ENCODE measurements at places on chromosomes 3 and 15.
A peak's percentile ranks its signal among the peaks of the same experiment; 100 is the strongest.

DNA sequence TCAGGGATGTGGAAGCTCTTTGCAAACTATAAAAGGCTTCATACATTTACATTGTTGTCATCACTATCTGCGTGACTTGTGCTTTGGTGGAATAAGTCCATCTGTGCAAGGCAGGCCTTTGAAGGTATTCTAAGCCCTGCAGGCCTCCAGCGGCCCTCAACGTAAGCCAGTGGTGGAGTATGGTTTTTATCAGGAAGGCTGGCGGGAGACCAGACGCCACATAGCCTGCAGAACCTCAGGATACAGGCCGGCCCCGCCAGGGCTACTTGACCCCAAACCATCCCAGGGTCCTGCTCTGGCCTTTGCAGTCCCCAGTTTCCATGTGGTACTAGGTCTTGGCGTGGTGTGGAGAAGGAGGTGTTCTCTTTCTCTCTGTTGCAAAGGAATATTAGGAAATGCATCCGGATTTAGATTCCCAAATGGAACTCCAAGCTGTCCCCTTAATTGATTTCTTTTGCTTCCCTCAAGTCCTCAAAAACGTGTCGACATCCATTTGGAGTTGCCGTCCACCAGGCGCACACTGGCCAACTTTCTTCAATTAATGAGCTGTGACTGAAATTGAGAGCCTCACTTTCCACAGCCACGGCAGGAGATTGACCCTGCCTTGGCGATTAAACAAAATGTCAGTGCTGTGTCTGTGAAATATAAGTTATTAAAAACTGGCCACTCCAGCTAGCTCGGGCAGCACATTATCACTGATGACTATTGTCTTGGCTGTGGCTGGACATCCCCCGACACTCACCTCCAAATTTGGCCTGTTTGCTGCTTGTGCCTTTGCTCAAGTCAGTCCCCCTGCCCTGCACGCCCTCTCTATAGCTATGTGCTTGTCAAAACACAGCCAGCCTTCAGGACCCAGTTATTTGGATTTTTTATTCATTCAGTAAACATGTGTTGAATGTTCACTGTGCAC, 239.8 kb upstream of the TLE3 start:
- no peak for DNase-seq

- DNase-seq, result no peak
These were observed 32.6 kb upstream of the TBC1D5 start for GRCh38 chr3:17775073-17775472.

- DNase-seq, result peak; percentile 88
These were observed 26.7 kb downstream of the FLNB start for GRCh38 chr3:58034738-58035523.

- DNase-seq, result no peak
These were observed 24.2 kb upstream of the TIMP4 start for GRCh38 chr3:12182687-12183441.

DNA sequence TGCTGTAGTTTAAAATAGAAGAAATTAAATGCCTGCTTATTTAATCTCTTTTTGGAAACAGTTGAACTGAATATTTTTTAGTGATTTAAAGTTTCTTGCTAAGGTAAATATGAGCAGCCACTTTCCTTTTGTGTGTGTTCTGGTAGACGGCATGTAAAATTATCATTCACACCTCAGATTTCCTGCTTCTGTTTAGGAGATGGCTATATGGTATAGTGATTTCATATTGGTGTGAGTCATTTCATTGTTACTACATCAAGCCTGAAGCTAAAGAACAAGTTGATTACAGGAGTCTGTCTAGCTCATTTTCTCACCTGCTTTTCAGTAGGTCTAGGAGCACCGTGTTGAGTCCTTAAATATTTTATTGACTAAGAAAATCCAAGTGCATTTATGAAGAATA, 2.2 kb downstream of the LRCH3 start:
- peak; percentile 33 for DNase-seq

GRCh38 chr3:184236033-184236410, 6.6 kb downstream of the VWA5B2 start:
- DNase-seq, result no peak

GRCh38 chr3:108301695-108302404, 5.5 kb downstream of the HHLA2 start:
- no peak for DNase-seq

- no peak for DNase-seq
These were observed 417.3 kb downstream of the NLGN1 start for GRCh38 chr3:173814809-173815208.

DNA sequence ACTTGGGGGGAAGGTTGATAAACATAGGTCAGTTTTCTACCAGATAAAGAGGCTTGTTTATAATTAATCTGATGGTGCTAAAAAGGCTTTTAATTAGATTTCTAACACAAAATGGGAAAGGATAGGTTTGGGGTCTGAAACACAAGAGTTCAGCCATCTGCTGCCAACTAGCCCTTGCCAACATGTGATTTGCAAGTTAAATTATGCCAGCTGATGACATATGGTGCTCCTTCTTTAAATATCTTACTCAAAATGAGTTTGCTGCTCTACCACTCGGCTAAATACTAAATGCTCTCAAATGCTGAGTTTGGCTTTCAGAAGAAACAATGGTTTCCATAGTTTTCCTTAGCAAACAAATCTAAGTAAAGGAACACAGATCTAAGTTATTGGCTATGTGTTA, 557.8 kb upstream of the CCDC54 start:
- DNase-seq, result no peak

- no peak for DNase-seq
These were observed 359.2 kb upstream of the THRB start for GRCh38 chr3:24853685-24854490.

GRCh38 chr3:183519891-183520290, 35.6 kb downstream of the KLHL6 start:
- no peak for DNase-seq

DNA sequence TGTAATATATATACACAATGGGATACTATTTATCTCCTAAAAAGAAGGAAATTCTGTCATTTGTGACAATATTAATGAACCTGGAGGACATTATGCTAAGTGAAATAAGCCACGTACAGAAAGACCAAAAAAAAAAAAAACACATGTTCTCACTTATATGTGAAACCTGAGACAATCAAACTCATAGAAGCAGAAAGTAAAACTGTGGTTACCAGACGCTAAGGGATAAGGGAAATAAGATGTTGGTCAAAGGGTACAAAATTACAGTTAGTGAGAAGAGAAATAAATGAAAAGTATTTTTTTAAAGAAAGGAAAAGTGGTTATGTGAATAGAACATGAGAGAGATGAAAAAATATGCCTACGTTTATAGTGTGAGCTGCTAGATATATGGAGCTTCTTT, 101.1 kb downstream of the CPNE4 start:
- DNase-seq, result no peak

GRCh38 chr15:34154725-34155204, 52.9 kb downstream of the PGBD4 start:
- DNase-seq, result no peak

GRCh38 chr3:117298273-117298672, 588.7 kb downstream of the TUSC7 start:
- no peak for DNase-seq

GRCh38 chr3:177525414-177525813, 328.1 kb upstream of the TBL1XR1 start:
- DNase-seq, result no peak

GRCh38 chr15:62469478-62469873, 304.4 kb upstream of the C2CD4B start:
- DNase-seq, result no peak

DNA sequence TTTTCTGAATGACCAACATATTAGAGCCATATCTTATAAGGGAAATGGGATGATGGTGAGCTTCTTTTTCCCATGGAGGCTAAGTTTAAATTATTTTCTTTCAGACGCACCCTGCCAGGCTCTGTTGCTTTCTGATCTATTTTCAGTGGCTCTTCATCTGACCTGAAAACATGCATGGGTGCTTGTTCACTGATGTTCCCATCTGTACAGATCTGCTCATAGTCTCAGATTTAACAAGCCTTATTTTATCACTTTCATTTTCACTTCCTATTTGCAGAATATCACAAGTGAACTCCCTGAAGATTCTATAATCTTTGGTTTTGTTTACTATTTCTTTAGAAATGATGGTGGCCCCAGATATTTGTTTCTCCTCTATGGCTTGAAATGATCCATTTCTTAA, 31.1 kb upstream of the SUCLG2 start:
- peak; percentile 41 for DNase-seq

- DNase-seq, result no peak
These were observed 33.4 kb downstream of the CCDC33 start for GRCh38 chr15:74269362-74270035.

DNA sequence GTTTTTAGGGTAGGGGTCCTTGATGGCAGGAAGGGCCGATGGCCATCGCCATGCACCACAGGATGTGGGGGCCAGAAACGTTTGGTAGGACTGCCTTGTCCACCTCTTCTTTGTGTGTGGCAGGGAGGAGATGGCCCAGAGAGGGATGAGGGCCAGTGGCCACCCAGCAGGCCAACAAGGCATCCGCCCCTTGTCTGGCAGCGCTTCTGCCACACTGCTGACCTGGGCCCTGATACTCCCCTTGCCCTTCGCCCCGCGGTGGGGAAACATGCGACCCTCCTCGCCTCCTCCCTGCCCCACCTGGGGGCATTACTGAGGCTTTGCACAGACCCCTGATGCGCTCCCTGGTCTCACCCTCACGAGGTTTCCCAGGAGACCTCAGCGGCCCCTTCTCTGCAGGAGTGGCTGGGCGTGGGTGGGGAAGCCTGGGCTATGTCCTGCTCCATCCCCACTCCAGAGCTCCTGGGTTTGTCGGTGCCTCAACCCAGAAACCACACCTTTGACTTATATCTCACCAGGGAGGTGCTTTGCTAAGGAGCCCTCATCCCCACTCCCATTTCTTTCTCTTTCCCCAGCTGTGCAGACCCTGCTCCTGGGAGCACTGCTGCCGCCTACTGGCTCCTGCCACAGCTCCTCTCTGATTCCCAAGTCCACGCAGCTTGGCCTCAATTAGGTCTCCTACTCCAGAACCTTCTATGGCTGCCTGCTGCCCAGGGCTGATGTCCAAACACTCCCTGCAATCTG, 38.7 kb downstream of the FEM1B start:
- DNase-seq, result no peak

DNA sequence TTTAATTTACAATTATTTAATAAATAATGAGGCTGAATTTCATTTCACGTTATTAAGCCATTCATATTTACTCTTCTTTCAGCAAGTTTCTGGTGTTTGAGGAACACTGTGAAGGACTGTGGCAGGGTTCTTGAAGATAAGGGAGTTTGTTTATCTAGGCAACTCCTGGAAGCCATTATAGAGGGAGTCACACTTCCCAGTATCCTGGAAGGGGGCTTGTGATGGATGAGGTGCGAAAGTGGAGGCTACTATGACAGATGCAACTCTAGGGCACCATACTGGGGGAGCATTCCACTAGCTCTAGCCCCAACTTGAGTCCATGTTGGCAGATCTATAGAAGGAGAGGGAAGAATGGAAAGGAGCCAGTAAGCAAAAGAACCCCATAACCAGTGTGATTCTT, 14.4 kb downstream of the CNOT10 start:
- DNase-seq, result no peak

GRCh38 chr15:85563328-85563727, 182.9 kb downstream of the AKAP13 start:
- DNase-seq, result no peak

DNA sequence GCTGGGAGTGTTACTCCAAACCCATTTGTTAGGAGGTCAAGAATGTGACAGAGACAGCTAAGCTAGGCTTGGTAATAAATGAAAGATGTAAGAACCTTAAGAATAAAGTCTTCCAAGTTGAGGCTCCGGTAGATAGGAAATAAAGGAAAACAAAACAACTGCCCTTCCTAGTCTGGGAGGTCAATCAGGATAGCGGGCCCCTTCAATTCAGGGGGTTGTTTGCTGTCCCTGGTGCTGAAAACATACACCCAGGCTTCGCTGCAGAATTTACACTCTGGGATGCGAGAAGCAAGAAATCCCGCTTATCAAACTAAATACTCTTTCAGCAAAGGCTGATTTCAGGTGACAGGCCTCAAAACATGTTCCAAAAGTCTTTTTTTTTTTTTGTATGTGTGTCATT, 393.4 kb downstream of the NTRK3 start:
- no peak for DNase-seq

DNA sequence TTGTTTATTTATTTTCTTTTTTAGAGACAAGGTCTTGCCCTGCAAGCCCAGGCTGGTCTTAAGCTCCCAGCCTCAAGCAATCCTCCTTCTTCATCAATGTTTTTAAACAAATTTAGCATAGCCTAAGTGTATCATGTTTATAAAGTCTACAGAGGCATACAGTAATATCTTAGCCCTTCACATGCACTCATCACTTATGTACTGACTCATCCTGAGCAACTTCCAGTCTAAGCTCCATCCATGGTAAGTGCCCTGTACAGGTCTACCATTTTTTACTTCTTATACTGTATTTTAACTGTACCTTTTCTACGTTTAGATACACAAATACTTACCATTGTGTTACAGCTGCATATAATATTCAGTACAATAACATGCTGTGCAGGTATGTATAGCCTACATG, 860.0 kb downstream of the FHIT start:
- no peak for DNase-seq

- DNase-seq, result no peak
These were observed 7.0 kb upstream of the OXTR start for GRCh38 chr3:8776406-8776805.

- DNase-seq, result no peak
These were observed 73.6 kb downstream of the ETV5 start for GRCh38 chr3:186035277-186035676.

DNA sequence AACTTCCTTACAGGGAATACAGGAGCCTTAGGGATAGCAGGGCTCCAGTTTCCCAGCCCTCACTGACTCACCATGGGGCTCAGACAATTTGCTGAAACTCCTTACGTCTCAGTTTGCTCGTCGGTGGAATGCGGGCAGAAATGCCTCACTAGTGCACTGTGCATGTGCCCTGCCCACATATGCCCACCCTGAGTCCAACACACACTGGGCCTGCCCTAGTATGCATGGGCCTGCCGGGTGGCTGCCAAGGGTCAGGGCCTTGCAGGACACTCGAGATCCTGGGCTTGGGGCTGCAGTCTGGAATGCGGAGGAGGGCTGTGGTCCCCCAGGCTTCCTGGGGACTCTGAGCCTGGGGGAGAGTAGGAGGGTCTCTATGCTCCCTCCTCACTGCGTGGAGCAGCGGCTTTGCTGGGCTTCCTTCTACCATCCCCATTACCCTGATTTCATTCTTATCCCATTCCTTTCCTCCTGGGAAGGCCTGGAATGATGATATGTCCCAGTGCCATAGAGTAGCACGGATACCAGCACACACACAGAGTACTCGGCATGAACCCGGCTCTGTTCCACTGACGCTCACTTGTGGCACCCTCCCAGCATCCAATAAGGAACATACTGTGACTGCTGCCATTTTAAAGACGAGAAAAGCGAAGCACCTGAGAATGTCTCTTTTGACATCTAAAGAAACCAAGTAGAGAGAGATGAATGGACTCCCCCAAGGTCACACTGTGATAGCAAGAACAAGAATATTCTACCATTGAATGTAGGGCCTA, 124.2 kb downstream of the ASB7 start:
- DNase-seq, result peak; percentile 3

- DNase-seq, result no peak
These were observed 19.7 kb downstream of the STARD5 start for GRCh38 chr15:81304226-81304625.

GRCh38 chr15:47711655-47712054, 5.7 kb upstream of the SEMA6D start:
- peak; percentile 37 for DNase-seq

- no peak for DNase-seq
These were observed 67.8 kb downstream of the OPA1 start for GRCh38 chr3:193660698-193661411.

- no peak for DNase-seq
These were observed 113.8 kb downstream of the C3orf38 start for GRCh38 chr3:88263417-88264100.

GRCh38 chr3:44926921-44927320, 49.1 kb downstream of the ZDHHC3 start:
- DNase-seq, result no peak

GRCh38 chr3:58101499-58102389, 93.5 kb downstream of the FLNB start:
- DNase-seq, result no peak
